ENCODE measurements at places on chromosomes 16 and 17.

- DNase-seq, result no peak
Measured at GRCh38 chr17:59160157-59161025, 4.8 kb downstream of the PRR11 start.

GRCh38 chr17:40314584-40314956 is 5.6 kb downstream of the RARA start:
- DNase-seq, result peak; percentile 95

GRCh38 chr16:49469311-49469670 is 95.7 kb downstream of the C16orf78 start:
- DNase-seq, result no peak

GRCh38 chr16:51636920-51637769 is 486.1 kb upstream of the SALL1 start:
- peak; percentile 84 for DNase-seq

- DNase-seq, result no peak
Measured at GRCh38 chr17:81460856-81461460, 51.6 kb downstream of the ACTG1 start.

DNA sequence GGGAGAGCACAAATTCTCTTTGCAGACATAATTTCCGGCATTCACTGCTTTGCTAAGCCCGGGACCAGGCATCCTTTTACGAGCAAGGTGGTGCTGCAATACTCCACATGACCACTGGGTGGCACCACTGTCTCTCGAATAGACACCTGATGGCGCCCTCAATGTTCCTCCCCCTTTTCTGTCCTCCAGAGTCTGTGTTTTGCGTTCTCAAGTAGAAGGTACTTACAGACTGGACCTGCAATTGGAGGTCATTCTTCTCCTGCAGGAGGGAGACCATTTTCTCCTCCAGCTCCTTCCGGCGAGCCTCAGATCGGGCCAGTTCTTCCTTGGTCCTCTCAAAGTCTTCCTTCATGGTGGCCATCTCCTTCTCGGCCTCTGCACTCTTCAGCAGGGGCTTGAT is 45.2 kb downstream of the MYH13 start:
- DNase-seq, result peak; percentile 70

- DNase-seq, result no peak
Measured at GRCh38 chr16:87765473-87765775, 362 bp downstream of the KLHDC4 start.

- DNase-seq, result no peak
Measured at GRCh38 chr16:73183611-73184092, 135.7 kb upstream of the ZFHX3 start.

- peak; percentile 55 for DNase-seq
Measured at GRCh38 chr17:67629971-67630320, 87.8 kb upstream of the NOL11 start.

GRCh38 chr17:56838687-56839086 is 4.7 kb downstream of the DGKE start:
- no peak for DNase-seq

DNA sequence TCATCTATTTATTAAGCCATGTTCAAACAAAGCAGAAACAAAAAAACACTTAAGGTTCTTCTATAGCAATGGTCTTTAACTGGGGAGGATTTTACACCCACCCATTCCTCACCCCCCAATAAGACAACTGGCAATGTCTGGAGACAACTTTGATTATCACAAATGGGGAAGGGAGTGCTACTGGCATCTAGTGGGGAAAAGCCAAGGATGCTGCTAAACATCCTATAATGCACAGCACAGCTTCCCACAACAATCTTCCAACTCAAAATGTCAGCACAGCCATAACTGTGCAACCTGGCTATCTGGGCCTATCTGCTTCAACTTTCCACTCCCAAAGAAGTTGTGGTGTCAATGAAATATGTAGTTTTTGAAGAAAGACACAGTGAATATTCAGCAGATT is 1044.4 kb downstream of the CDH8 start:
- DNase-seq, result no peak

GRCh38 chr17:80389011-80389995 is 25.7 kb upstream of the ENDOV start:
- DNase-seq, result no peak

DNA sequence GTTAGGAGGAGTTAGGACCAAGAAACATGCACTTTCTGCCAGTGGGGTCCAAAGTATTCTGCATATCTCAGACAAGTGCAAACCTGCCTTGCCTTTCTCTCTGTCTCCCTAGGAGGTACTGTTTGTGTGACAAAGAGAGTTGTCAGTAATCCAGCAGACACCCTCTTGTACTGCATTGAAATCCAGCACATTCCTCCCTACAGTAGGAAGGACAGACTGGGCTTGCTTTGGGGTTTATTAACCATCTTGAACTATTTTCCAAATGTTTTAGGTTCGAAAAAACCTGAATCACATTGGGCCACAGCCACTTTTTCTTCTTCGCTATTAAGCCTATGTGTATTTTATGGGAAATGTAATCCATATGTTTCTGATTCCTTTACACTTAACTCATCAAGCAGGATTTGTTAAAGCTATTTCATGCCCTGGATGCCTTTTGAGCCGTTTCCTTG is 204.2 kb upstream of the KCNJ16 start:
- peak; percentile 70 for DNase-seq

DNA sequence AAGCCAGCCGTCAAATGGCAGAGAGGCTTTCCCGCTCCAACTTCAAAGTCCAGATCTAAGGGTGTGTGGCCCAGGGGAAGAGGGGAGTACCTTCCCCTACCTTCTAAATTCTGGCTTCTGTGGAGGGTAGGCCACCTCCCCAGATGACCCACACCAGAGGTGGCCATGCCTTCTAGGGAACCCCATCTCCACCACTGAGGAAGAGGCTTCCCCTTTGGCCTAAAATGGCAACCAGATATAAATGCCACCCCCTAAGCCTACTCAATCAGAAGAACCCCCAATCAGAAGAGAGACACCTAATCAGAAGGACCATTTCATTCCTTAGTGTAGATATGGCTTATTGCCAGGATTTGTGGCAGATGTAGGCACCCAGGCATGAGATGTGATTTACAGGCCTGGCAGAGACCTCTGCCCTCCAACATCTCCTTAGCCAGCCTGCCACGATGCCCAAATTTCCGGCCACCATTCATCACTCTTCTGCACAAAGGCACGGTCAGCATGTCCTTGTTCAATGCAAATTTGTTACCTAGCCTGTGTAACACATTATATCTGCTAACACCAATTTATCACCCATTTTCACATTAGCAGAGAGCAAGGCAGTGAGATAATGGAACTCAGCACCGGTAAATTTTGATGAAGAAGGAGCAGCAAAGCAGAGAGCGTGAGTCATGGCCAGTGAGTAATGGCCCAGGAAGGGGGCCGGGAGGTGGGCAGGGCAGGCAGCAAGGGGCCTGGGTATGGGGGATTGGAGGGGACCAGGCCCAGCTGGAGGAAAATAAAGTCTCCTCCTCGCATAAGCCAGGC is 1.2 kb upstream of the MGAT5B start:
- DNase-seq, result peak; percentile 49

DNA sequence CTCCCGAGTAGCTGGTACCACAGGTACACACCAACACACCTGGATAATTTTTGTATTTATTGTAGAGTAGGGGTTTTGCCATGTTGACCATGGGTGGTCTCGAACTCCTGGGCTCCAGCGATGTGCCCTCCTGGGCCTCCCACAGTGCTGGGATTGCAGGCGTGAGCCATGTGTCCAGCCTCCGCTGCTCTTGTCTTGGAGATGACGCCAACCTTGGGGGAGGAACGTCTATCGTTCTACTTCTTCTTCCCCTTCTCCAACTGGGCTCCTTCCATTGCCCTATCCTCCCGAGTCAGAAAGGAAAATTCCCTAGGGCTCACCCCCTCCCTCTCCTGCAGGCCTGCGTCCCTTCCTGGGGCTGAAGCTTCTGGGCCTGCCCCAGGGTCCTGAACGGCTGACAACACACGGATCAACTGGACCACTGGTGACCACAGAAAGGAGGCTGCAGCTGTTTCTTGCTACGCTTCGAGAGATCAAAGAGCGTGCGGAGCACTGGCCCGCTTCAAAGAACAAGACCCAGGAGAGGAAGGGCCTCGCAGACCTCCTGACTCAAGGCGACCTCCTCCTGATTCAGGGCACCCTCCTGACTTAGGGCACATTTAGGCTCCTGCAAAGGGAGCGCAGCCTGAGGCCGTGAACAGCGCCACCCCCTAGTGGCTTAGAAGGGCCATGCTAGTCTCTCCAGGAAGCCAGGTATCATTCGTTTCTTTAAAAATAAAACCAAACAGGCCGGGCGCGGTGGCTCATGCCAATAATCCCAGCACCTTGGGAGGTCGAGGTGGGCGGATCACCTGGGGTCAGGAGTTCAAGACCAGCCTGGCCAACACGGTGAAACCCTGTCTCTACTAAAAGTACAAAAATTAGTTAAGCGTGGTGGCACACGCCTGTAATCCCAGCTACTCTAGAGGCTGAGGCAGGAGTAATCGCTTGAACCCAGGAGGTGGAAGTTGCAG is 48.5 kb upstream of the HELZ start:
- DNase-seq, result no peak

DNA sequence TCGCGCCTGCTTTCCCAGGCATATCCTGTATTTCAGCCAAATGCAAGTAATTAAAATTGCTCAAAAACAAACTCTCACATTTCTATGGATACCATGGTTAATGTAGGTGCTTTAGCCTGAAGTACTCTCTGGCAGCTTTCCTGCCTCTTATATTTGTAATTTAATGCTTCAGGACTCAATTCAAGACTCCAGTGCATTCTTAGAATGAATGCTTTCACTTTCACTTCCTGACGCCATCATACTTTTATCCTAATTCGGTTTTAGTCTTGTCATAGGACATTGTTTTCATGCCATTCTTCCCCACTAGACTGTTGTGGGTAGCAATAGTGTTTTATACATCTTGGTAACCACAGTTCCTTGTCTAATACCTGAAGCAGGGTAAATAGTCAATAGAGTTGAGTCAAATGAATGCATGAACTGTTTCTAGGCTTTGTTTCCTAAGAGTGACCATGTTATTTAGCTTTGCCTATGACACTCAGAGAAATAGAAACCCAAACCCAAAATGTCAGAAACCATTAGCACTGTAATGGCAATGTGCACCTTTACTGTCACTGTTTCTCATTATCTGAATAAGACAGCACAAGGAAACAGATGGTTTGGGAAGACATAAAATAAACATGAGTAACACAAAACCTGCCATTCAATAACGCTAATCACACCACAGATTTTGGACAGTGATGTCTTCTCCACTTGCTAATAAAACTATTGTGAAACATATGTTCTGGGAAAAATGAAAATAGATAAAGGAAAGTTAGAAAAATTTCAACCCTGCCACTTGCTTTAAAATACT is 705.5 kb downstream of the CDH11 start:
- DNase-seq, result peak; percentile 33

DNA sequence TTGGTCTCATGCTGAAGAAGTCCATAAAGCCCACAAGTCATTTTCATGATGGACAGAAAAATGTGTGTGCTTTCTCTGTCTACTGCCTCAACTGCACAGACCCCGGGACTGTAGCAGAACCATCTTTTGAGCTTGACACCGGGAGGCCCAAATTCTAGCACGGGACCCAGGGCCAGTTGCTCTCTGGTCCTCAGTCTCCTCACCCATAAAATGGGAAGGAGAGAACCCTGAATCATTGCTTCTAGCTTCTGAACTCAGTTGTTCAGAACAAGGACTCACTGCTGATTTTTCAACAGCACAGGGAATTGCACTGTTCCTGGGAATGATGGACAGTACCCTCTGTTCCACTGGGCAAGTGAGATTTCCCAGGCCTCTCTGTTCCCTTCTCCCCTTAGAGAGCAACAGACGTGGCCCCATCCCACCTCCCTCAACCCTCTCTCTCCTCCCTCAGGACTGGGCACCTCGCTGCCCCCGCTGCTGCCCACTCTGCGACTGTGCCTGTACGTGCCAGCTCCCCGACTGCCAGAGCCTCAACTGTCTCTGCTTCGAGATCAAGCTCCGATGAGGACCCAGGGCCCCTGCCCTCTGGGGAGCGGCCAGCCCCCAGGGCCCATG is 2.2 kb upstream of the ALDOA start:
- no peak for DNase-seq

DNA sequence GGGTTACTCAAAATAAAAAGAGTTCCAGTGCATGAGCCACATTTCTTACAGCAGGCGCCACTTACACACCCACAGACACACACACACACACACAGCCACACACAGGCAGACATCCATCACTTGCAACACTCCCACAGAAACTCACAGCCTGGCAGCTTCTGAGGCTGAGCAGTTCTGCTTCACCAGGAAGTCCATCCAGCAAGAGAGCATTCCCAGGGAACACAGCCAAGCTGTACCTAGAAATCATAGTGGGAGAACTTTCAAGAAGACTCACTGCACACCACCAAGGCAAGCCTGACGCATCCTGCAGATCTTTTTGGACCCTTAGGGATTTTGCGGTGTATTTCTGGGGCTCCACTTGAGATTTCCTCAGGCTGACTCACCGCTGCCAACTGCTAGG is 140.9 kb upstream of the WSB1 start:
- no peak for DNase-seq

GRCh38 chr17:2244545-2245525 is 58.8 kb downstream of the SMG6 start:
- peak; percentile 84 for DNase-seq
